ENCODE measurements at places on chromosomes 4 and X.
A peak's percentile ranks its signal among the peaks of the same experiment; 100 is the strongest.

DNA sequence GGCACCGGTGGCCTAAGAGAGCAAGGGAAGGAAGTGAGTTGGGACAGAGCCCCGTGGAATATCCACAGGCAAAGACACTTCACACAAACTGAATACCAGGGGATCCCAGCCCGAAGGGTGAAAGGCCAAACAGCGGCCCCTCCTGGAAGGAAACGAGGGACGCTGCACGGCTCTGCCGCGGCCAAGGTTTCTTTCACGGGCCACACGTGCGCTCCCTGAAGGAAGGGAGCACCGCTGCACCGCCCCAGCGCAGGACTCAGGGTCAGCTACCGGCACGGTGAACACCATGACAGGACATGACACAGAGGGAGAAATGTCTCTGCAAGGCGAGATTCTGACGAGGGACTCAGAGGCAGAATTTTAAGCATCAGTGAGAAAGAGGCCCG is 31.5 kb upstream of the GTPBP6 start:
- DNase-seq = no peak

DNA sequence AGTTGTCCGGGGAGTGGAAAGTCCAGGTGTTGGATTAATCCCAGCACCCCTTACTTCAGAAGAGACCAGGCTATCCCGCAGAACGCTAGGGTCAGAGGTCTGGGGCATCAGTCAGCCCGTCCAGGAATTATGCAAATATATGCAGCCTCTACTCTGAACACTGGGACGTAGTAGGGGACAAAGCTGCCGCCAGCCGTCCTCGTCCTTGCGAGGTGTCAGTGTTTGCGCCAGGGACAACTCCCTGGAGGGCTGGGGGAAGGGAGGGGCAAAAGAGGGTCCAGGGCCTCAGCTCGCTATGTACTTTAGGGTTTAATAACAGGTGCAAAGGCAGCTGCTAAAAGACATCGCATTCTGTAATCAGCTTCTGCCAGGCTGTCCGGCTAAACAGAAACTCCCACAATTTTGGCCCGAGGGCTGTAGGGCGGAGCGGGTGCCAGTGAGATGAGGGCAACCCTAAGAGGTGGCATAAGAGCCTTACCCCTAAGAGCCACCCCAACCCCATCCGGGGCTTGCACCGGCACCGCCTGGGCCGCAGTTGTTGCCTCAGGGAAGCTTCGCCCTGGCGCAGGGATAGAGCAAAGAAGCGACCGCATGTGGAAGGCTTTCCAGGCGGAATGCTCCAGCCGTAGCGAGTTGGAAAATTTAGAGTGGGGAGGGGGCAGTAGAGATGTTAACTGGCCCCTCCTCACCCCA is 8.4 kb downstream of the HAND2 start:
- DNase-seq = no peak

DNA sequence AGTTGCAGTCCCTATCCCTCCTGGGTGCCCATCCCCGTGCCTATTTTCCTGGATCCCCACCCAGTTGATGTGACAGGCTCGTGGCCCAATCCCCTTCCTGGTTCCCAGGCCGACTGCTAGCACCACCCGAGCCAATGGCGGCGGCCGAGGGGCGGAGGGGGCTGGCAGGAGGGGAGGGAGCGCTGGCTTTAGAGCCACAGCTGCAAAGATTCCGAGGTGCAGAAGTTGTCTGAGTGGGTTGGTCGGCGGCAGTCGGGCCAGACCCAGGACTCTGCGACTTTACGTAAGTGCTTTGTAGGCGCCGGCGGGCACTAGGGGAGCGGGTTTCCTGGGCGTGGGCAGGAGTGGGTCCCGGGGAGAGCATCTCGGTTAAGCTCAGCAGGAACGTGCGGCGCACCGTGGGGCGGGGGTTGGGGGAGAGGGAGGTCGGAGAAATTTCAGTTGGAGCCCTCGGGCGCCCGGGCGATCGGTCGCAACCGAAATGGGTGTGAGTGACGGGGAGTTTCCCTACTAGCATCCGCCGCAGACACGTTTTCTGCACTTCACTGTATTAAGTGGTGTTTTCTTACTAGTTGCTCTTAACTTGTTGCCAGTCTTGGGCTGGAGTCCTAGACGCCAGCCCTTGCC is at the start of gene PLS3:
TSS of gene PLS3 (plus strand) at position 197 of the 627 bp plus-strand sequence. CDS start 49,077 bp downstream, outside the sequence.
- DNase-seq = no peak

DNA sequence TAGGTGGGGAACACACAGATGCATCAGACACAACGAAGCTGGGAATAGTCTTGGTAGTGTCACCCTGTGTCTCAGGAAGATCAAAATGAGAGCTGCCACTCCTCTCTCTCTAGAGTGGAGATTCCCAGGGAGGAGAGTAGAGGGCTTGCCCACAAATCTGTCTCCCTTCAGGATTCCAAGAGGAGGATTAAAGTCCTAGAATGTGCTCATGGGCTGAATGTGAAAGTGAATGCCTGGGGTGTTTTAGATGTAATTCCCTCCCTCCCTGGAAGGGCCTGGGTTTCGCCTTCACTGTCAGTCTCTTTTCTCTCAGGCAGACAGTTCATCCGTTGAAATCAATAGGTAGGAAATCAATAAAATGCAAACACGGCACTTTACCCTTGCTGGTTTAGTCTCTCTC is 282.6 kb upstream of the PPARGC1A start:
- DNase-seq = no peak

DNA sequence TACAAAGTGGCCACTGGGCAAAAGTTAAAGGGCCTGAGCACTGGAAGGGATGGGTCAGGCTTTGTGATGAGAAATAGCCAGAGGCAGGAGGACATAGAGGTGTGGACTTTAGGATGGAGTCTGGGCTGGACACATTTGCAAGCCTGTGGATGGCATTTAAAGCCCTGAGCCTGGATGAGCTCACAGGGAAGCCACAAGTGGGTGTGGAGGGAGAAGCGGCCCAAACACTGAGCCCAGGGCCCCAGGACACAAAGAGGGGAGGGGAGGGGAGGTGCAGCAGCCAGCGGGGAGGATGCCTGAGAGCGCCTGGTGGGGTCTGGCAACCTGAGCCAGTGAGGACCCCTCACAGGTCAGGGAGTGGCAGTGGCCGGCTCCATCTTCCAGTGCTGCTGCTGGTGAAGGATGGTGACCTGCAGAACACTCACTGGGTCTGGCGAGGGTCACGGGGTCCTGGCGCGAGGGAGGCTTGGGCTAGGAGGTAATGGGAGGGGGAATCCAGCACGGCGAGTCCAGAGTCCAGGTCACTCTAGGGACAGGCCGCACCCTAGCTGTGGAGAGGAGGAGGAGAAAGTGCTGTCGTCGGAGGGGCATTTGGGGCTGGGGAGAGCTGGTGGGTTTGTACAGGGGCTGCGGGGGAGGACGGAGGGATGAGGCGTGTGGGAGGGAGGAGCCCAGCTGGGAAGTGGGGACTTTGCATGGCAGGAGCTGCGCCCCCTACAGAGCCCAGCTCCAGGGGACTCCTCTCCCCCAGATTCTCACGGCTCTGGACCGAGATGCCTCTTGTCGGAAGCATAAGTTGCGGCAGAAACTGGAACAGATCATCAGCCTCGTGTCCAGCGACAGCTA is 7.0 kb downstream of the LAGE3 start:
- DNase-seq = no peak

DNA sequence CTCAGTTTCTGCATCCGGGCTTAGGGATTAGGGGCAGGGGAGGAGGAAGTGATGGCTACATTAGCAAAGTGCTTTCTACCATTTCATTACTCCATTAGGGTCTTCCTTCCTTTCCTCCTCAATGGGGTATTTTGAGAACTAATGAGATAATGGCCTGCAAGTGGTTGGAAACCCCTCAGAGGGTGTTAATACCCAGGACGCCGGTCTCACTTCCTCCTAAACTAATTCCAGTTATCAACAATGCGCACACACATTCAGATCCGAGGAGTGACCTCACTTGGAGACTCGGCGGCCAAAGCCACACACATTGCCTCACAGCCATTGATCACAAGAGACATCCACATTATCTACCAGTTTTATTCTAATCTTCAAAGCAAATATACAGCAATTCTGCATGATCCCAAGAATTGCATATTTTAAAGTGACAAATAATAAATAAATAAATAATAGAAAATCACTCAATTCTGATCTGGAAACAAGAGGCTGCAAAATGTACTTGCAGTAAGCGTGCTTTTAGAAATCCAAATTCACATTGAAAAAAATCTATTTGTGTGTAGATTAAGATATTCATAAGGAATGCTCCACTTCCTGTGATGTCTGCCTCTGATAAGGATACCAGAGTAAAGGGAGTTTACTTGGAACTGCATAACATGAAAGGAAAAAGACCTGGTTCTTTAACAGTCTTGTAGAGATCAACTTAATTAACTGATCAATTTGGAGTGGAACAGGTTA is 329.1 kb downstream of the FBXW7 start:
- DNase-seq = no peak

DNA sequence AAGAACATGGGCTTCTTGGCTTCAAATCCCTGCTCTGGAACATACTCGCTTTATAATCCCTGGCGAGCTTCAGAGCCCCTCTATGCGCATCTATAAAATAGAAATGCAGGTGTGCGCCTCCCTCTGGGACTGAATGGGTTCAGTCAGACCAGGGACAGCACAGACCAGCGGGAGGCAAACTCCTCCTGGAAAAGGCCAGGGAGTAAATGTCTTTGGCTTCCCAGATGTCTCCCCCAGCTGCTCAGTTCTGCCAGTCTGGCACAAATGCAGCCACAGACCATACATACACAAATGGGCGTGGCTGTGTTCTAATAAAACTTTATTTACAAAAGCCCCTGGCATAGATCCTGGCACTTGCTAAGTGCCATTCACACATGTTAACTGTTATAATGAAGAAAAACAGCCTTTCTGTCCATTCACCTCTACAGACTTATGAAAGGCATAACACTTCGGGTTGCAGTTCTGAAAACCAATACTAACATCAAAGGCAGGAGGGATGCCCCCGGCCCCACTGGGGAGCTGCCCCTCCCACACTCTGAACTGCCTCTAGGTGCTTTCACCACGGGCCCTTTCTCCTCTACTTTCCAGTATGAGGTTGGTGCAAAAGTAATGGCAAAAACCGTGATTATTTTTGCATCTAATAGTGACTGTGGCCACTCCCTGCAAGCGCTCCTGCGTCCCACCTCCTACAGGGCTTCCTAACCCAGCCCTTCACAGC is 4.6 kb downstream of the JAKMIP1 start:
- no peak for DNase-seq

- DNase-seq = no peak
These were observed 6.7 kb upstream of the FAM241A start for GRCh38 chr4:112138538-112138937.

DNA sequence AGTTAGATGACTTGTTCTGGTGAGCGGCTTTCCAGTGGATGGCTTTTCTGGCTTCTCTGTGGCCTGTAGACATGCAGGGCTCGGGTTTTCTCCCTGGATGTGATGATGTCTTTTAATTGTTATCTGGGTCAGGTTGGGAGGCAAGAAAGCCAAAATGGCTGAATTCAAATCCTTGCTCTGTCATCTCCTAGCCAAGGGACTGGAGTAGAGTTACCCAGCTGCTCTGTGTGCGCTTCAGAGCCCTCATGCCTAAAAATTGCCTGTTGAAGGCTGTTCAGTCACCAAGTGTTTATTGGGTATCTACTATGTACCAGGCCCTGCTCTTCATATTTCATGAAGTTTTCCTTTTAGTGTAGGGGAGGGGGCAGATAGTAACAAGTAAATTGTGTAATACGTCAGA is 7.3 kb downstream of the DCUN1D4 start:
- DNase-seq = no peak

DNA sequence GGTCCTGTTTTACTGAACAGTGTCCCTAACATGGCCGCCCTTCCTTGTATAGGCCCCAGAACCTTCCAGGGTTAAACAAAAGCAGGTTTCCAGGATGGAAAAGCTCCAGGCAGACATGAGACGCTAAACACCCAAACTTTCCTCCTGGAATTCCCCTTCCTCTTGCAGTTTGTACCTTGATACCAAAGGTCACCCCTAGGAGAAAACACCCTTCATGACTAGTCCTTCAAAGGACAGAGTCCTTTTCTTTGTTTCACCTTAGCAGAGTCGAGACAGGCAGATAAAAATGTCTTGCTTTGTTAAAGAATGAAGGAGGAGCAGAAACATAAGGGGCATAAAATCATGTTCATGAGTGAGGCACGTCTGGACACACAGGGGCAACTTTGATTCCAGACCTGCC is 247.5 kb downstream of the BCOR start:
- DNase-seq = no peak

GRCh38 chr4:68617003-68617698 is 41.0 kb upstream of the UGT2B17 start:
- no peak for DNase-seq

DNA sequence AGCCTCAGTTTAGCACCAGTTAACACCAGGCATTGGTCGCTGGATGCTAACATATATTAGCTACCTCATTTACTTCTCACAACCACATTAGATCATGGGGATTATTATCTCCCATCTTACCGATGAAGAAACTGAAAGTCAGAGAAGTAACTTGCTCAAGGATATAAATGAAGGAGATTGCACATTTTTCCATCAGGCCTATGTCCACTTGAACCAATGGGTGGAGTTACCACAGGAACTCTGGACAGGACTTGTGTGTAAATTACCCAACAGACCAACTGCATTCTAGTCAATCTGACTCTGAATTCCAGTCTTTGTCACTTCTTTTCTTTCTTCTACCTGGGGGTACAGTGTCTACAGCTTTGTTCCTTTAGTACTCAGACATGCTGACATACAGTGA is 1.8 kb downstream of the LNX1 start:
- no peak for DNase-seq

- no peak for DNase-seq
These were observed 69.5 kb downstream of the AR start for GRCh38 chrX:67613366-67613765.

GRCh38 chrX:14528629-14529289 is 577 bp upstream of the GLRA2 start:
- peak; percentile 3 for DNase-seq

DNA sequence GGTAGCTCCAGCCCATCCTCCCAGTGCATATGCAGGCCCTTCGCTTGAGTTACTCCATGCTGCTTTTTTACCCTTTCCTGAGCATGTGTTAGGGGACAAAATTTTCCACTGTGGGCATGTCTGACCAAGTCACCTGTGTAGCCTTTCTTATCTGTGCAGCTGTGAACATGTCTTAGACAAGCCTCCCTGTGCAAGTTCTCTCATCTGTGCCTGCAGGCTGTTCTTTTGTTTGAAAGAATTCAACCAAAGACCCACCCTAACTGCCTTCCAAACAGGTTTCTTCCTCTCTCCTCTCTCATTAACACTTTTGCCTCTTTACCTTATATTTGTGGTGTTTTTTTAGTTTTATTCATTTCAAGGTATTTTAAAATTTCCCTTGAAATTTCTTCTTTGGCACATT is 53.2 kb upstream of the SPIN4 start:
- DNase-seq = no peak

DNA sequence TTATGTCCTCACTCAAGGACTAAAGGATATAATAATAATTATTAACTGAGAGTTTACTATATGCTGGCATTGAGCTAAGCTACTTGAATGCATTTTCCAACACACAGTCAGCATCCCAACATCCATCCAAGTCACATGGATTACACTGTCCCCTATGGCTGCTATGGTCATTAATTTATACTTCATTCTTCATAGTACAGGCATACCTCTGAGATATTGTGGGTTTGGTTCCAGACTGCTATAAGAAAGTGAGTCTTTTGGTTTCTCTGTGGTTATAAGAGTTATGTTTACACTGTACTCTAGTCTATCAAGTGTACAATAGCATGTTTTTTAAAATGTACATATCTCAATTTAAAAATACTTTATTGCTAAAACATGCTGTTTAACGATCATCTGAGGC is 89.2 kb downstream of the LNX1 start:
- no peak for DNase-seq

- no peak for DNase-seq
These were observed 47.9 kb upstream of the RPA4 start for GRCh38 chrX:96835660-96836289.

- no peak for DNase-seq
These were observed 34.2 kb upstream of the FAT1 start for GRCh38 chr4:186757696-186758355.

GRCh38 chrX:40281336-40282005 is 183.7 kb upstream of the BCOR start:
- no peak for DNase-seq

All from hematopoietic multipotent progenitor cell treated with erythropoietin and hydrocortisone succinate and interleukin-3 and kit ligand, for 15 days (in vitro differentiated cells).